ENCODE measurements at places on chromosomes 11 and 22.
A peak's percentile ranks its signal among the peaks of the same experiment; 100 is the strongest.

DNA sequence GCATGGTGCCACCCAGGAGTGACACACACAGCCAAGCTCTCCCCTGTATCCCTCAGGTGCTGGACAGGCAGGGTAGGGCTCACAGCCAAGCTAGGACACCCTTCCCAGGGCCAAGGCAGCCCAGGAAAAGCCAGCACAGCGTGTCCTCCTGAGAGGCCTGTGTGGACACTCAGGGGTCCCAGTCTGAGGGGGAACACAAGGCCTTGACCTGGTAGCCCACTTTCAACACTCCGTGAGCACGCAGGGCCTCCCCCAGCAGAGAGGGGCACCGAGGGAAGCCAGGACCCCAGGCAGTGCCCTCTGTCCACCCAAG is 24.9 kb downstream of the OSBPL5 start:
- DNase-seq, result no peak

DNA sequence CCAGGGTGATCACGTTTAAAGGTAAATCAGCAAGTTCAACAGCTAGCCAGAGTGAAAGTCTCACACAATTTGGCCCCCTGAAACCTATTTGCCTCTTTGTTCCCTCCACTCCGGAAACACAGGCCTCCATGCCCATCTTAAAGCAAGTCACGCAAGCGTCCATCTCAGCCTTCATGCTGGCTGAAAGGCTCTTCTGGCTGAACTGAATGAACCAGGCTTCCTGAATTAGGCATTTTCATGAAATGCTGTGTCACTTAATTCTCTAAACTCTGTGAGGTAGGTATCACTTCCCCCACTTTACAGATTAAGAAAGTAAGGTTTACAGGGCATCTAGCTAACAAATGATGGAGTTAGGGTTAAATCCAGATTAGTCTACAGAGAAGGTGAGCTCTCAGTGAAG is 1.4 kb downstream of the SLC25A17 start:
- no peak for DNase-seq

DNA sequence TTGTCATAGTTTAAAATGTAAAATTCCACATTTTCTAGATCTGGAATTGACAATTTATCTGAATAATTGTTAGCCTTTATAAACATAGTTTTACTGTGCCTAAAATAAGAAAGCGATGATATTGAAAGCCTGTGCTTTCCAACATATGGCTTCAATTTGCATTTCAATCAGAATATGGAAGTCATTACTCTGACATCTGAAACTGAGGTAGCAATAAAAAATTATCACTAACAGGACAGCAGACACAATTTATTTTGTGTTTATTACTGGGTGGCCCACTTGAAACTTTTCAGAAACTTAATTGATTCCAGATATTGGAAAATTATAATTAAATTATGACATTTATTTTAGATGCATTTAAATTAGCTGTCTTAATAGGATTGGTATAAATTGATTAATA is 78.5 kb downstream of the TMEM135 start:
- DNase-seq, result no peak

GRCh38 chr11:62810748-62811147 is 5.5 kb upstream of the NXF1 start:
- DNase-seq, result no peak

DNA sequence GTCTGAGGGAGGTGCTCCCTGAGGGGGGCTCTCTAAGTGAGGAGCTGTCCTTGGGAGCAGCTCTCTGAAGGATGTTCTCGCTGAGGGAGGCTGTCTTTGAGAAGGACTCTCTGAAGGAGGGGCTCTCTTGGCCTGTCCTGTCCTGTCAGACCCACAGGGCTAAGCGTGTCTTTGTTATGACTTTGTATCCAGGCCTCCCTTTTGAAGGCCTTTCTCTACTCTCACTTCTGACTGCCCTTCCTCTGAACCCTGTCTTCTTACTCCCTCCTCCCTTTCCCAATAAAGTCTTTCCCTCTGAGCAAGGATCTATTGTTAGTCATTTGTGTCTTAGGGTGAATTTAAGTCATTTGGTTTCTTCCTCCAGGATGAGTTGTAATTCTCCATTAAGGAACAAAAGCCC is 330.1 kb upstream of the PLET1 start:
- DNase-seq, result no peak

DNA sequence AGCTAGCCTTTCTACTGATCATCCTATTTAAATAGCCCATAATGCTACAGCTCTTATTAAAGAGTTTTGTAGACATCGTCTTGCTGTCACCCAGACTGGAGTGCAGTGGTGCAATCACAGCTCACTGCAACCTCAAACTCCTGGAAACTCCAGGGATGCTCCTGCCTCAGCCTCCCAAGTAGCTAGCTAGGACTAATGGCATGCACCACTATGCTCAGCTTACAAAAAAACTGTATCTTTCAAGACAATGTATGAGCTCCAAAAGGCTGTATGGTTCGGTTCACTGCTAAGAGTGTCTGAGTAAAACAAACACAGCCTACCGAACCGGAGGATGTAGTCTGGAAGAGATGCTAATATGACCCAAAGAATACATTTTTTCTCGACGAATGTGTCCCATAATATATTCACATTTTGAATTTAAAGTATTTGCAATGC is 2.6 kb downstream of the TAF1D start:
- no peak for DNase-seq

DNA sequence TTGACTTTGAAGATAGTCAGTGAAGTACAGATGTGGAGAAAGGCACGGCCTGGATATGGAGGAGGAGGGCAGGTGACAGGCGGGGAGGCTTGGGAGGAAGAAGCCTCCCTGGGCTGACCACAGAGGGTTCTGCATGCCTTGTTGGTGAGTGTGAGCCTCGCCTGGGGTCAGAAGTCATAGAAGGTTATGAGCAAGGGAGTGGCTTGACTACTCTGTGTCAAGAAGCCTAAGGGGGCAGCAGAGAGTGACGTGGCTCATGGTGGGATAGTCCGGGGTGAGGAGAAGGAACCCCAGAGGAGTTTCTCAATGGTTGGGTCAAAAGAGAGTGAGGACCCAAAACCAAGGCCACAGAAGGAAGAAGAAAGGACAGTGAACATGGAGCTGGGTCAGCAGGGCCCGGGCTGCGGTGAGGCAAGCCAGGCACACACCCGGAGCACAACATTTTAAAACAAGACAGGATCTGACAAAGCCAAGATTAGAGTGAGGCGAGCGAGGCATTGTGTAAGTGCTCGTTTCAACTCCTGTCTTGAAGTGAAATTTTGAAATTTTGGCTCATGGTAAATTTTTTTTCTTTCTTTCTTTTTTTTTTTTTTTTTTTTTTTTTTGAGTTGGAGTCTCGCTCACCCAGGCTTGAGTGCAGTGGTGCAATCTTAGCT is 31.9 kb downstream of the PDGFB start:
- DNase-seq, result no peak

DNA sequence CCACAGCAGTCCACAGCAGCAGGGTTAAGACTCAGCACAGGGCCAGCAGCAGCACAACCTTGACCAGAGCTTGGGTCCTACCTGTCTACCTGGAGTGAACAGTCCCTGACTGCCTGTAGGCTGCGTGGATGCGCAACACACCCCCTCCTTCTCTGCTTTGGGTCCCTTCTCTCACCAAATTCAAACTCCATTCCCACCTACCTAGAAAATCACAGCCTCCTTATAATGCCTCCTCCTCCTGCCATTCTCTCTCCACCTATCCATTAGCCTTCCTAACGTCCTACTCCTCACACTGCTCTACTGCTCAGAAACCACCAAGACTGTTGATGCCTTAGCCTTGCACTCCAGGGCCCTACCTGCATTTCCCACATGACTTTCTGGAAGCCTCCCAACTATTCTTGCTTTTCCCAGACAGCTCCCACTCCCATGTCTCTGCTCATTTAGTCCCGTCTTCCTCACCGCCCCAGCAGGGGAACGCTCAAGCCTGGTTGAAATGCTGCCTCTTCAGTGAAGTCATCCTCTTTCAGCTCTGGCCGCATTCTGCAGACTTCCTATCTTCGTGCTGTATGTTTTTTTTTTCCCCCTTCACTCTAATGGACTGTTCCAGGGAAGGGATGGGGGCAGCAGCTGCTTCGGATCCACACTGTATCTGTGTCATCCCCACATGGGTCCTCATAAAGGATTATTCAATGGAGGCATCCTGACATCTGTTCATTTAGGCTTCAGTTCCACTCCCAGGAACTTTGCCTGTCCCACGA is 3.3 kb downstream of the IL18BP start:
- DNase-seq, result no peak

GRCh38 chr22:37520776-37521191 is 1.6 kb upstream of the CARD10 start:
- DNase-seq, result no peak

- DNase-seq, result no peak
Measured at GRCh38 chr22:26981541-26981940, 324.2 kb downstream of the MIAT start.

DNA sequence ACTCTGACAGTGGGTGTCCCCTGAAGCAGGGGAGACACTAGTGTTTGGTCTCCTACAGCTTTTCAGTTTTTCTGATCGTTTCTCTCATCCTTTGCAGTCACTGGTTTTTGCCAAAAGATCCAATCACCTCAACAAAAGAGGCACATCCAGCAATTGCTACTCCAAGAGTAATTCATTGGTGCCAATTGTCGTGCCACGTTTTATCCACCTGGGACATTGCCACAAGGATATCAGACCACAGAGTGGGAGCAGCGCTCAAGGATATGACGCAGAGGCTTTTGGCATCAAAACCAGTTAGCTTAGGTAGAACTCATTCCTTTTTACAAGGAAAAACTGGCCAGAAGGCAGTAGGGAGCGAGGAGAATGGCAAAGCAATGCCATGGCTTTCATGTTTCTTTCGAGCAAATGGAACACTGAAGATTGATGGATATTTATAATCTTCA is 40.9 kb upstream of the BLID start:
- DNase-seq, result no peak

DNA sequence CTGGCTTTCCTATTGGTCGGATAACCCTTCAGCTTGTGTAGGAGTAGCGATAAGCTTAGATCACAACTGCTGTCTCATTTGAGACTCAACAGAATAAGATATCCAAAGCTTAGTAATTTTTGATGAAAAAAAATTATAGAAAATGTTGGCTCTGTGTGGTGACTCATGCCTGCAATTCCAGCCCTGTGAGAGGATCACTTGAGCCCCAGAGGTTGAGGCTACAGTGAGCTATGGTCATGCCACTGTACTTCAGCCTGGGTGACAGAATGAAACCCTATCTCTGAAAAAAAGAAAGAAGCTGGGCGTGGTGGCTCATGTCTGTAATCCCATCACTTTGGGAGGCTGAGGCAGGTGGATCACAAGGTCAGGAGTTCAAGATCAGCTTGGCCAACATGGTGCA is 55.6 kb upstream of the RRM1 start:
- no peak for DNase-seq

- DNase-seq, result no peak
Measured at GRCh38 chr11:47905358-47906059, 57.4 kb upstream of the NUP160 start.

DNA sequence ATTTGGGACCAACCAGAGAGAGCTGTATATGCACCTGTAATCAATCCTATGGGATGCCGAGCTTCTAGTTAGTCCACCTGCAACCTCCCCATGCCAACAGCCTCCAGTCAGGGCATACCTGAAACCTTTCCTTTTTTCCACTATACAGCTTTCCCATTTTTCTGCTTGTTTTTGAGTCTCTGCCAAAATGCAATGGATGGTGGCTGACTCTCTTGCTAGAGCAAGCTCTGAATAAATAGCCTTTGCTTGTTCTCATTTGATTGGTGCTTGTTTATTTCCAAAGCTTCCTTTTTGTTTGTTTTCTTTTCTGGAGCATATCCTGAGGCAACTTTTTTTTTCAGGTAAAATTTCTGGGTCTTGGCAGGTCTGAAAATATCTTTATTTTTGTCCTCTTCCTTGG is 58.0 kb upstream of the PLET1 start:
- no peak for DNase-seq

DNA sequence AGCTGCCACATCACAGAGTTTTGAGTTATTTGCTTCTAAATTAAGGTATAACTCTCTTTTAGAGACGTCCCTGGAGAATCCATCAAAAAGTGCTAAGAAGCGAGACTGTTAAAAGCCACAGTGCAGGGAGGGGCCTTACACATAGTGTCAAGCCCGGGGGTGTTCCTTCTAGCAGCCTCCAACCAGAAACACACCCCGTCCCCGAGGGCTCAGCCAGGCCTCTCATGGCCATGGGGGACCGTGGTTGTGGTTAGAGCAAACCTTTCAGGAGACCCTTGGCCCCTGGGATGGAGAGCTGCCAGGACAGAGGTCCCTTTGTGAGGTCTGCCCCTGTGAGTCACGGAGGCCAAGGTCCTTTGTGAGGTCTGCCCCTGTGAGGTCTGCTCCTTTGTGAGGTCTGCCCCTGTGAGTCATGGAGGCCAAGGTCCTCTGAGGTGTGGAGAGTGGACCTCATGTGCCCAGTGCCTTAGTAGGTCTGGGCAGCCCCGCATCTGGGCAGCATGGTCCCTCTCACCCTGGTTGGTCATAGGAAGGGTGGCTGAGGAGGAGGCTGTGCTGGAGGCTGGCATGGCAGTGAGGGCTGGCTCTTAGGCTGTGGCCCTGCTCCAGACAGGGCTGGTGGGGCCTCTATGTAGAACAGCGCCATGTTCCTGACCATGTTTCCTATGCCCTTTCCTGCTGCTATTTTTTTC is 5.4 kb downstream of the GNAZ start:
- DNase-seq, result no peak

- no peak for DNase-seq
Measured at GRCh38 chr11:35073691-35074419, 65.1 kb upstream of the CD44 start.

GRCh38 chr22:33101550-33101949 is 43.4 kb upstream of the SYN3 start:
- DNase-seq, result no peak

- no peak for DNase-seq
Measured at GRCh38 chr22:23248583-23248982, 68.3 kb downstream of the BCR start.

GRCh38 chr11:46914363-46914762 is 4.0 kb downstream of the LRP4 start:
- no peak for DNase-seq

DNA sequence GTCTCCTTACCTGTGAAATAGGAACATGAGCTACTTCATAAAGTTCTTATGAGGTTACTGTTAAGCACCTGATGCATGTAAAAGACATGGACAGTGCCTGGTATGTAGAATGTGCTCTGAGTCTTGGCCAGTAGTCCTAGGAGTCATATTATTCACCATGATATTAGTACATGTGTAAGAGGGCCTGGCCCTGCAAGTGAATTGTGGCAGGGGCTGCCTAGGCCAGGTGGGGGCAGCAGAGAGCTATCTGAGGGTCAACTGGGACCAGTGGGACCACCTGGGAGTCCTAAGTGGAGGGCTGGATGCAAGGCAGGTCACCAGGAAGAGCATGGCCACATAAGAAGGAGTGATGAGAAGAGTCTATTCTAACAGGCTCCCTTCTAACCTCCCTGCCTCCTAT is 529.5 kb downstream of the SOX6 start:
- DNase-seq, result peak; percentile 5

DNA sequence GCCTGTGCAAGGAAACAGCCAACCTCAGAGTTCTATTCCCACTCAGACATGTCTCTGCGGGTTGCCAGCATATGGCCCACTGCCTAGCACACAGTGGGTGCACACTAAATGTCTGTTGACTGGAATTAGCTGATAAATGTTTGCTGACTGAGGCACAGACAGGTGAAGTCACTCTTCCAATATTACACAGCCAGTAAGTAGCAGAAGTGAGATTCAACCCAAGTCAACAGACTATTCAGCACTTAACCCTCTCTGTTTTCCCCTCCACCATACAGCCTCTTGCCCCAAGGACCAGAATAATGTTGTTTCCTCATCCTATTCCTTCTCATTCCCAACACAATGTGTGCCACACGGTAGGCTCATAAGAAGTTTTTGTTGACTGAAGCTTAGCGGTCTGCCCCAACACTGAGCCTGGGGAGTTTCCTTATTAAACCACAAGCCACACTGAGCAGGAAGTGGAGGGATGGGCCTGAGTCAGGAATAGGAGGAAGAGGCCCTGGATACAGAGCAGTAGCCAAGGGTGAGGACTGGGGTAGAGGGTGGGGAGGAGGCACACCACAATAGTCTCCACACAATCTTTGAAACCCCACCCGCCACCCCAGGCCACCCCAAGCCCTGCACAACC is 15.7 kb upstream of the IL10RA start:
- no peak for DNase-seq
